ENCODE measurements at places on chromosomes 2 and 18.

DNA sequence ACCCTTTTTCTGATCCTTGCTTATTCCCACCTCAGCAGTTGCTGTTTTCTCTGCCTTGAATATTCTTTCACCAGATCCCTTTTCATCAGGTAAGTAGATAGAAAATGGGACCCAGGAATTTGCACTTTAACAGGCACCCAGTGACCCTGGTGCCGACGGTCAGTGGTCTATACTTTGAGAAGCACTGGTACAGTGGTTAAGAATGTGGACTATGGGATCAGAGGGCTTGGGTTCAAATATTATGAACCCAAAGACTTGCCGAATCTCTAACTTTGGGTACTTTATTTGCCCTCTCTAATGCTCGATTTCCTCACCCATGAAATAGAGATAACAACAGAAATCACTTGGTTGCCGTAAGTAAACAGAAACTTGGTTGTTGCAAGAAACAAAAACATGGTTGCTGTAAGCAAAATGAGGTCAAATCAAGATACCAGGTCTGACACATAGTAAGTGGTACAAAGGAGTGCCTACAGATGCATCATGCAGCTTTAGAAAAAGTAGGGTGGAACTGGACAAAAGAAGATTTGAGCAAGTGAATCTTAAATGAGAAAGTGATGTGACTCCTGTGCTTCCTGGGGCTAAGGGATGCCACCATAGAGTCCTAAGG lies 69.5 kb upstream of the GLS start:
- no peak for DNase-seq

- DNase-seq: no peak
Observed at GRCh38 chr18:55275039-55275901, 312.7 kb downstream of the TCF4 start.

DNA sequence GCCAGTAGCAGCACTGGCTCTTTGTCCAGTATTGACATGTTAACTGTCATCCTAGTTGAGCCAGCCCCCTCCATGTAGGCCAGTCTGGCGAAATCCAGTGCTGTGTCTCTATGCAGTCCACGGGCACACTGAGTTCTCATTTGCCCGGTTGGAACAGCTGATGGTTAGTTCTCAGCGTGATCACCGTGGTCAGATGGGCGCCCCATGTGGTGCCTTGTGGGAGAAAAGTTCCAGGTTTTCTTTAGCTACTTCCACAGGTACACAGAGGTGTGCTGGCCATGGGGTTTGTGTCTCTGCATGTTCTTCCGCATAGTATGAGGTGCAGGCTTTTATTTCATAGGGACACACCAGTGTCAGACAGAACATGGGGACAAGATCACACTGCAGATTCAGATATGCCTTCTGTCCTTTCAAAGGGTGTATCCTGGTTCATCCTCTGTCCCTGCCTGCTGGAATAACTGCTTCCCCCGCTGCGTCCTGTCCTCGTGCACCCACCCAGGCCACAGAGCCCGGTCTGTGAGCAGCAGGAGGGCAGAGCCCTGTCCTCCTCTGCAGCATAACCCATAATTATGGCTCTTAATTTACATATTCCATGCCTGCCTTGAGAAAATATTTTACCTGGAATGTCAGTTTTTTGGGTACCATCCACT lies 334.1 kb downstream of the GBX2 start:
- DNase-seq: no peak

GRCh38 chr2:176768185-176768584 lies 444.4 kb upstream of the HNRNPA3 start:
- peak; percentile 43 for DNase-seq

DNA sequence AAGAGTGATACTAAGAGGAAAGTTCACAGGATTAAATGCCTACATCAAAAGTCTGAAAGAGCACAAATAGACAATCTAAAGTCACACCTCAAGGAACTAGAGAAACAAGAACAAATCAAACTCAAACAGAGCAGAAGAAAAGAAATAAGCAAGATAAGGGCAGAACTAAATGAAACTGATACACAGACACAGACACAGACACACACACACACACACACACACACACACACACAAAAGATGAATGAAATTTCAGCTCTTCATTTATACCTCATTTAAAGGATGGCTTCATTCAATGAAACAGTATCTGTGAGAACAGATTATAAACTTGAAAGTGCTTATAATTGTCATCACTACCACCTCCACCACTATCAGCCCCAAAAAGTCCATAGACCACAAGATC lies 428.9 kb downstream of the MBD2 start:
- no peak for DNase-seq

GRCh38 chr2:37653805-37654378 lies 17.6 kb downstream of the CDC42EP3 start:
- no peak for DNase-seq

GRCh38 chr2:62672601-62673000 lies 32.9 kb upstream of the EHBP1 start:
- DNase-seq: no peak

DNA sequence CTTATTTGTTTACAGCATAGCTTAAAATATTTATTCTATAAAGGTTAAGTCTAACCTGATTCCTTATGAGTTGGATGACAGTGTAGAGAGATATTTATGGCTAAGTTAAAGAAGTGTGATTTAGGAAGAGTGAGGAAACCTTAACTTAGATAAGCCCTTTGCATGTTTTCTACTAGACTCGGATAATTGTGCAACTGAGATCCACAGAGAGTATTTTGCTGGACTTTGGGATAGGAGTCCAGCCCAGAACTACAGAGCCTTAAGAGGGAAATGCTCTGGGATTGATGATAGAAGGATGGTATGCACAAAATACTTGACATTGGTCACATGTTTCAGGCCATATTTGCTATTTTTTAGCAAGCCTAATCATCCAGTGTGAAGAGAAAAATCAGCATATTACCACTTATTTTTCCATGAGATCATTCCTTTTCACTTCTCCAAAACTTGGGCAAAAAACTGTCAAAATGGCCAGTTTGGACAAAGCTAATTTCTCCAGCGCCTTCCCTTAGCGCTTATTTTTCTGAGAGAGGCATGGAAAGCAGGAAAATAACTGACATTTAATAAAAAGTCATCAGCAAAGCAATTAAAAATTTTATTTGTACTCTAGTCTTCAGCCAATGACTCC lies 3.1 kb downstream of the CD28 start:
- no peak for DNase-seq

- DNase-seq: no peak
Observed at GRCh38 chr2:237341872-237342271, 72.1 kb downstream of the COL6A3 start.

GRCh38 chr18:60053747-60054304 lies 154.0 kb downstream of the PMAIP1 start:
- peak; percentile 74 for DNase-seq

DNA sequence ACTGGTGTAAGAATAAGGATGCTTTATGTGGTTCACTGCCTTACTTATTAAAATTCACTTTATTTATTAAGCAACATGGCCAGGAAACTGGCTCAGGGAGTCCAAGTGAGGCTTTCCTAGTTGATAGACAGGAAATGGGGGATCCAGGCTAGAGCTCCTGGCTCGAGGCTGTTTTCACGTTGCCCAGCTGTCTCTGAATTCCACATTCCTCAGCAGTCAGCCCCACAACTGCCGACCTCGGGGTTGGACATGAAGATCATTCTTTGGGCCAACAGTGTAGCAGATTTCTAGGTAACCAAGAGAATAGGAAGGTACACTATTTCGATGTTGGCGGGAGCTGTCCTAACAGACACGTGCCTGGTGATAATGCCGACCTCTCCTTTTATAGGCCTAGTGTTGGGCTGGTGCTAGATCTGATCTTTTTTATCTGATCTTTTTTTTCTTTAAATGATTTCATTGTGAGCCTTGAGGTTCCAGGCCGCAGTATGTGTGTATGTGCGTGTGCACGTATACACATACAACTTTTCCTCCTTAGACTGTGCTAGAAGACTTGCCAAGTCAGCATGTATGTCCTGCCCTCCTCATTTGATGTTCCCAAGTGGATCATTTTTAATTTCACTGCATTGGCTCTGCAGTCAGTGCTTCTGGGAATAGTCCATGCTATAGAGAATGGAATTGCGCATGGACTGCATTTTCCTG lies 103.5 kb downstream of the CABLES1 start:
- no peak for DNase-seq
